ENCODE measurements at places on chromosomes 5 and 9.

DNA sequence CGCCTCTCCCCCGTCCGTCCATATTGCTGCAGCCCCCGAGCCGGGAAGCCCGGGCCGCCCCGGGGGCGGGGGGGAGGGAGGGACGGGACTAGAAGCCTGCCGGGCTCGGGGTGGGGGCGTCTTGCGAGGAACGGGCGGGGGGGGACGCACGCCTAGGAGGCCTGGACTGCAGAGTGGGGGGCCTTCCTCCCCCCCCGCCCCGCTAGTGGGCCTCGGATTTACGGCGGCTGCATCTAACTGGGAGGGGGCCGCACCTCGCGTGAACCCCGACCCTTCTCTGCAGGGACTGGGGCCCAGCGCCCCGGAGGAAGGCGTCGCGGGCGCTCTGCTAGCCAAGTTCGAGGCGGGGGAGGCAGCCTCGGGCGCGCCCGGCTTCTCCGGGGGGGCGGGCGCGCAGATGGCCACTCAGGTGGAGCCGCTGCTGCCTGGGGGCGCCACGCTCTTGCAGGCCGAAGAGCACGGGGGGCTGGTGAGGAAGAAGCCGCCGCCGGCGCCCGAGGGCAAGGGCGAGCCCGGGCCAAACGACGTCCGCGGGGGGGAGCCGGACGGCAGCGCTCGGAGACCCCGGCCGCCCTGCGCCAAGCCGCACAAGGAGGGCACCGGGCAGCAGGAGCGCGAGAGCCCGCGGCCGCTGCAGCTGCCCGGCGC lies at the start of gene LARP1:
LARP1 (plus strand) TSS at position 17 of the 648 bp plus-strand sequence; CDS start at position 398, 381 bp downstream.
- no peak for DNase-seq

DNA sequence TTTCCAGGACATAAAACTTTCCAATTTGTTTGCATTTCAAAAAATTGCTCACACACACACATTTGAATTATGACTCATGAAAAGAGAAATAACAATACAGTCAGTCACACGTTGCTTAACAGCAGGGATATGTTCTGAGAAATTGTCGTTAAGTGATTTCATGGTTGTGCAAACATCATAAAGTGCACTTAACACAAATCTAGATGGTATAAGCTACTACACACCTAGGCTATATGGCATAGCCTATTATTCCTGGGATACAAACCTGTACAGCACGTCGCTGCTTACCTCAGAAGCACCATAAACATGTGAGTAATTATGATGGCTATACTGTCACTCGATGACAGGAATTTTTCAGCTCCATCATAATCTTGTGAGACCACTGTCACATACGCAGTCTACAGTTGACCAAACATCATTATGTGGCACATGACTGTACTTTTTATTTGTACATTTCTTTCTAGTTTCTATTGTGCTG lies 378.2 kb downstream of the ACTL7B start:
- no peak for DNase-seq

DNA sequence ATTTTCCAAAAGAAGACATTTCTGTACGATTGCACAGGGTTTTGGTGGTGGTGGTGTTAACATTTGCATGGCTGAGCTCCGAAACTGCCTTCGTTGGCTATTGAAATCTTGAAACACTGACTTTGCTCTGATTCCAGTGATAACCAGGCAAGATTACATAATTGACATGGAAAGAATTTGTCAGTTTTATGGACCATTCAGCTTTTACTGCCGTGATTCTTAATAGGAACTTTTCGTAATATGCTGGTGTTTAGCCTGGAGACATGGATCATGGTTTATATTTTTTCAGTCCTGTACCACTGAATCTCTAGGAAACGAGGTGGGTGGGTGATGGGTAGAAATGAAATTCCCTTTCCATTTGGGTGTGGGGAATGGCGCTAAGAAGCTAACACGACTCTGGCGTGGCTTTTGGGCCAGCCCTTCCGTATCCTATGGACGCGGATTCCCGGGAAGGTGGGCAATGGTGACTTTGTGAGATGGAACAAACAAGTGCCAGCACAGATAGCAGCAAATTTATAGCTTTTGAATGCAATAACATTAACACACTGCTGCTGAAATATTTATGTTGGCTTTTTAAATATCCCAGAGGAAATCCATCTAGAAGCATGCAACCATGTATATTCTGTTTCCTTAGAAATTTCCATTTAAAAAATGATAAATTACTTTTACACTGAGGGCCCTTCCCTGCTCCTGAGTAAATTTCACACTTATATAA lies 36.8 kb downstream of the LIX1 start:
- DNase-seq = no peak

DNA sequence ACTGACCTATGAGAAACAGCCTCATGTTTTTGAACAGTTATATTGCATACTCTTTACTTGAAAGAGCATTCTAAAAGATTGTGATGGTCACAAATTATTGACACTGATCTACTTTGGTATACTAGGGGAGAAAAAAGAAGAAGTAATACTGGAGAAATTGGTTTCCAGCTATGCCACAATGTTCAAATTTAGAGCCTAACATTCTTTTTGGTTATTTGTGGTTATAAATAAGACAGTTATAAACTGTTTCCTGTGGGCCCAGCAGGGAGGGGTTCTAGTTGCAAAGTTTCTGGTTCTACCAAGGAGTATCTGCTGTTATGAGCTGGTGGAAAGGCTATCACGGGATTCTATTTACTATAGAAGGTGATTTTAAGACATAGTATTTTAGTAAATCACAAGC lies 4.8 kb downstream of the CWC27 start:
- no peak for DNase-seq

DNA sequence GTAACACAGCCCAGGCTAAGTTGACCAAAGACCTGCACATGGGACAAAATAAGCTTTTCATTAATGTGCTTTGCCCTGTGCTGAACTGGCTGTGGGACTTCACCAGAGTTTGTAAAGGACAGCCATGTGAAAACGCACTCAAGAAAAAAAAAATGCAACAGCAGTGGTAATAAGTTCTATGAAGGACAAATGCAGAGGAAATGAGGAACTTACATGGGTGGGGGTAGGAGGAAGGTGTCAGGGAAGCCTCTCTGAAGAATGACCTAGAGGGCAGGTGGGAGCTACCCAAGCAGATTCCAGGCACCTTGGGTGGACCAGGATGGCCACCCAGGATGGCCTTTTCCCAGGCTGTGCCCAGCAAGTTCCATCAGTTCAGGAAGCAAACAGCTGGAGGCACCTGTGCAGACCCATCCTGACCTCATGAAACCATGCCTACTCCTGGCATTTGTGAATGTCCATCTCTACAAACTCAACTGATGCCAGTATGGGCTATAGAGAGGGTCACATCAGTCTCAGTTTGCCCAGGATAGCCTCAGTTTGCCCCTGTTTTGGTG lies 6.7 kb upstream of the PHF2 start:
- no peak for DNase-seq

- DNase-seq = no peak
Observed at GRCh38 chr5:74067748-74068541, 441.9 kb downstream of the ARHGEF28 start.

GRCh38 chr9:136074706-136075105 lies 20.4 kb downstream of the NACC2 start:
- no peak for DNase-seq

GRCh38 chr9:104863180-104863883 lies 64.6 kb downstream of the ABCA1 start:
- peak; percentile 57 for DNase-seq

Measured in CD4-positive, alpha-beta T cell treated with Interleukin-4 for 1 hour (primary cell).